ENCODE measurements at places on chromosomes 6 and 20. TPM values are rescaled to one million over a fixed set of nuclear protein-coding genes. Genes with fewer than 3 reads are reported as not detected.

Gene FOXP4
- polyA plus RNA-seq = 31.5 TPM

Gene CRYBG1
- 25.0 TPM for polyA plus RNA-seq

Gene UBD
- polyA plus RNA-seq = 0.88 TPM

Gene CRISP3
- not detected for polyA plus RNA-seq

Gene RNF39
- 1.5 TPM for polyA plus RNA-seq

Gene ELOVL2
- 8.2 TPM for polyA plus RNA-seq

Gene LRRC73
- 1.0 TPM for polyA plus RNA-seq

Gene GMPR
- polyA plus RNA-seq = 13.5 TPM

Gene KPNA5
- polyA plus RNA-seq = 19.3 TPM

Gene FHL5
- 0.19 TPM for polyA plus RNA-seq

All from right renal pelvis (tissue), 4 donors.